ENCODE measurements at places on chromosomes 12 and 14.

GRCh38 chr12:25496098-25496587 is 56.9 kb downstream of the LMNTD1 start:
- peak; percentile 38 for DNase-seq

GRCh38 chr12:79822475-79822874 is 112.4 kb downstream of the PPP1R12A start:
- DNase-seq = no peak

DNA sequence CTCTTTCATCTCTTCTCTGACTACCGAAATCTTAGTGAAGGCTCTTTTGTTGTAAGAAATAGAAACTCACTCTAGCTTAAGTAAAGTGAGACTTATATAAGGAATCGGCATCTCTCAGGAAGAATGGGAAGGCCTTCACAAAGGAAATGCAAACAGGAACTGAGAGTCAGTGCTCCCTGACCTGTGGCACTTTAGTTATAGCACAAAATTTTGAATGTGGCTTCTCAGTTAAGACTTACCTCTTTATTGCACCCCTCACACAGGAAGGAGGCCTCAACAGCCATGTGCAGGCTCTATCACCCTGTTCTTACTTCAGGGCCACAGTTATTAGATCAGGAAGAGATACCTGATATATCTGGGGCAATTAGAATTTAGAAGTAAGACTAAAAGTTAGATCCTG is 224.7 kb upstream of the EGLN3 start:
- DNase-seq = no peak

- DNase-seq = no peak
Measured at GRCh38 chr14:76376409-76376877, 506 bp downstream of the ESRRB start.

GRCh38 chr12:71201136-71201679 is 43.4 kb upstream of the TSPAN8 start:
- DNase-seq = no peak

- DNase-seq = no peak
Measured at GRCh38 chr14:90620568-90621077, 195.6 kb downstream of the TTC7B start.

- no peak for DNase-seq
Measured at GRCh38 chr12:77559400-77560074, 271.2 kb upstream of the NAV3 start.

DNA sequence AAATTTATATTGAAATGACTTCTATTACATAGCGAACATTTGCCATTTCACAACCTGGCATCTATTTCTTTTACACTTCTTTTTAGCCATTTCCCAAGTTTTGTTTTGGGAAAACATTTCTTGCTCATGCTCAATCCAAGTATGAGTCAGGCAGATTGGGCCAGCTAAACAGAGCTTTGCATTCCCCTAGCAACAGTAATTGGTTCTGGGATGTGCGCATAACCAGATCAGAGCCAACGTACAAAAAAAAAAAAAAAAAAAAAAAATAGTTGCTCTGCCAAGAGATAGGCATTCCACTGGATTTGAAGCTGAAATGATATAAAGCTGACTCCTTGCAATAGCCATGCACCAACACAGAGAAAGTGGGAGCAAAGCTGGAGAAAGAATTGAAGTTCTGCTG is 37.5 kb downstream of the PLCZ1 start:
- DNase-seq = peak; percentile 84

- DNase-seq = peak; percentile 10
Measured at GRCh38 chr12:106359646-106360399, 2.3 kb downstream of the POLR3B start.

DNA sequence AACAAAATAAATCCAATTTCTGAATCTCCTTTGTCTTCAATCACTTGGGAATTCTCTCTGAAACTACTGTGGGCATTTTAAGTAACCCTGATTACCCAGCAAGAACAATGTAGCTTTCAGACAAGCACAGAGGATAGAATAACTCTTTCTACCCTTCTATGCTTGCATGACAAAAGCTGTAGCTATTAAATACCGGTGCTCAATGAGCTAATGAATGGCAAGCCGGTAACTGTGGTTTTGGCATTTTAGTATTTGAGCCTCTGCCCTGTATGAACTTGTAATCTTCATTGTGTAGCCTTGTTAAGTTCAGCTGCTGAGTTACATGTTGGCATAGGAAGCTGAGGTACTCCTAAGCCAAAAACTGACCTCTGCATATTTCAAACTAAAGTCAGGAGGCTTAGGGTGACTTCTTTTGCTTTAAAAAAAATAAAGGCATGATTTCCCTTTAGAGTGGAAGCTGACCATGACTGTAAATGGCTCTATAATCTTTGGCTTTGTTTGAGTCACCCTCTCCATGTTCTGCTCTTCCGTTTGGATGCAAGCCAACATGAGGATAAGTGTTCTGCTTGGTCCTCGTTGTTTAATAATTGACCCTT is 171.0 kb upstream of the HIF1A start:
- DNase-seq = peak; percentile 64

- DNase-seq = no peak
Measured at GRCh38 chr12:55074806-55075205, 51.4 kb upstream of the OR9K2 start.

DNA sequence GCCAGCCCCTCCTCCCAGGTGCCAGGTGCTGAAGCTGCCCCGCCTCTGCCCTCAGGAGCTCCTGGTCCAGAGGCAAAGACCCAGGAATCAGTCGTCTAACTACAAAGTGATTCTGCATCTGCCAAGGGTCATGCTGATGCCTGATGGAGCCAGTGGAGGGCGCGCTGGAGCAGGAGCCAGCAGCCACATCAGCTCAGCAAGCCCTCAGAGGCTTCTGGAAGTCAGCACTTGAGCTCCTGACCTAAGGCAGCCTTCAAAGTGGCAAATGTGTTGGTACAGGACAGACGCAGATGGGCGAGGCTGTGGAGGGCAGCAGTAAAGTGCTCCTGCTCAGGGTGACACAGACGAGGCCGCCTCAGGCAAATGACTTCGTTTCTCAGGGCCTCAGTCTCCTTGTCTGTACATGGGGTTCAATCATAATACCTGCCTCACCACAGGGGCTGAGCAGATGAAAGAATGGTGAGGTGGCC is 10.9 kb downstream of the C12orf43 start:
- peak; percentile 42 for DNase-seq

GRCh38 chr12:55664826-55665225 is 28.1 kb downstream of the OR10P1 start:
- DNase-seq = no peak

DNA sequence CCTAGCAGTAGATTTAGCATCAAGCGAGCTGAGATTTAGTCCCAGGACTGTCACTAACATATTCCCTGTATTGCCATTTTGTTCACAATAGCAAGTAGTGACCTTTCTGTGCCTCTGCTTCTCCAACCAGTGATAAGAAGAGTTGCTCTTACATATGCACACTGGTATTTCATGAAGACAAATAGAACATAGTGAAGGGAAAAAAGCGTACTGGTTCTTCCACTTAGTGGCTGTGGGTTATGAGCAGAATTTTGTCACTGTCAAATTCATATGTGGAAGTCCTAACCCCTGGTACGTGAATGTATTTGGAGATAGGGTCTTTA is 12.3 kb upstream of the PPFIBP1 start:
- no peak for DNase-seq

DNA sequence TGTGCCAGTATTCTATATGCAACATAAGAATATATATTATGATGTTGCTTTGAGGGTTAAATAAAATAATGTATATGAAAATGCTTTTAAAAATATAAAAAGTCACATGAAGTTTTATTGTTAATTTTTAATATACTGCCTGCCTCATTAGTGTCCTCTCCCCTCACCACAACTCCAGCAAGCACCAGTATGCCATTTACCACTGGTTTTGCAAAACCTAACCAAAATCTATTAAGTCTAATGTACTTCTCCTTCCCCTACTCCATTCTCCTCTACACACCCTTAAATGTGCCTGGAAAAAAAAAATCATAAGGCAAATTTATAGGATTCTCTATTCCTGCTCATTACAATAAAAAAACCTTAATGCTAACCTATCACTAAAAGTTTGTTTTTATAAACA is 24.0 kb upstream of the GNG2 start:
- DNase-seq = no peak

DNA sequence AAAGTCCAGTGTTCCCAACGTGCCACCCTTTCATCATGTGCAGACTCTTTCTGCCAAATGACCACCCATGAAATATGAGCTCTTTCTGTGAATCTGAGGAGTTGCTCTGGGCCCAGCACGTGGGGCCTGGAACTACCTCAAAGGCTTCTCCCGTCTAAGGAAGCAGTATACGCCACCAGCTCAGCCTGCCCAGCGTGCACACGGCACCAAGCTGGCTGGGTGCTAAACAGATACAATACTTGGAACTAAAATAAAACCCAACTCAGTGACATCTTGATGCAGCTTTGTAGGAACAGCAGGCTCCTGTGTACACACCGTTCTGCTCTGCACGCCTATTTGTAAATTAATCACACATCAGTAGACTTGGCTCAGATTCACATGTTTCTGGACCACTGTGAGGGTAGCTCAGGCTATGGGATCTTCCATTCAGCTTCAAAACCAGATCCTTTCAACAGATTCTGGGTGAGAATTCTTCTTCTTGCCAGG is 74.8 kb downstream of the ARL6IP4 start:
- no peak for DNase-seq

DNA sequence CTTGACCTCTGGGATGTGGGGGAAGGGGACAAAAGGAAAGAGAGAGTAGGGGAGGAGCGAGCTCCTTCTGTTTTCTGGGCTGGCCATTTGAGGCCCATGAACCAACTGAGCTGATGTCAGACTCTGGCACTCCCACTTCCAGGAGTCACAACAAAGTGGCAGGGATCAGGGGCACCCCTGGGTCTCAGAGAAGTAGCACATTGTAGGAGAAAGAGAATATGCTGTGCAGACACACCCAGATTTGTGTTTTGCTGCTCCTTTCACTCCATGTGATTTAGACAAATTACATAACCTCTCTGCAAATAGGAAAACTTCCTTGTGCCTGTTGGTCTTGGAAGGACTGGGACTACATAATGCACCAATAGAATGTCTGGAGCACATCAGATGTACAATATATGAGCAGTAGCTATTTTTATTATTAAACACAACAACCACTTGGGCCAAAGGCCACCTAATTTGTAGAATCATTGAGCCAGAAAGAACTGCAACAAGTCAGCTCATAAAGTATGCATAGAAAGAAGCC is 265.5 kb downstream of the ZFP36L1 start:
- peak; percentile 85 for DNase-seq

DNA sequence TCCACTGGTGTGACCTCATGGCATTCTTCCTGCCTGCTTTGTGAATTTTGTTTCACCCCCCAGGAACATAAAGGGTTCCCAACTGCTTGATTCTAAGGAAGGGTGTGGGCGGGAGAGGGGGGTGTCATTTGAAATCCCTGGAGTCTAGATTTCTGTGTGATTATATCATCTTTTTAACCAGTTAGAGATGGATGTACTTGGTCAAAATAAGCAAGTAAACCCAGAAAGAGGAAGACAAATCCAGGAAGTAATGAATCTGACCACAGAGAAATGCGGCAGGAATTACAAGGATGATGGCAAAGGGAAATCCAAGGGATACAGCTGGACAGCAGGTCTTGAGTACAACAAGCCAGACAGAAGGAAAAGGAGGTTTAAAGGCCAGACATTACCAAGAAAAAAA is 38.9 kb downstream of the DMAC2L start:
- peak; percentile 82 for DNase-seq

GRCh38 chr12:127296591-127296990 is 970.4 kb upstream of the TMEM132C start:
- no peak for DNase-seq

DNA sequence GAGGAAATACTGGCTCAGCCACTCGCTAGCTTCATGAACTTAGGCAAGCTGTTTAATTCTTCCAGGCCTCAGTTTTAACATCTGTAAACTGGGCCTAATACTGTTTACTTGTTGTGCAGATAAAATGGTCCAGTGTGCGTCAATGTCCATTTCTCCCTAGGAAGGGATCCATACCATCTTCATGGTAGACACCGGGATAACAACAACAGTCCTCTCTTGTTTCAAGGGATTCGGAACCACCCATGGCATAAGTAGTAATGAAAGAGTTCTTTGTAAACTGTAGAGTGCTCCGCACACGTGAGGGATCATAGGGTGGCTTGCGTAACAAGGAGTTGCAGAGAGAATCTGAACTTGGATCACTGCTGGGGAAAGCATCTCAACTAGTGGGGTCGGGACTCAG is 17.3 kb upstream of the CHGA start:
- DNase-seq = no peak

DNA sequence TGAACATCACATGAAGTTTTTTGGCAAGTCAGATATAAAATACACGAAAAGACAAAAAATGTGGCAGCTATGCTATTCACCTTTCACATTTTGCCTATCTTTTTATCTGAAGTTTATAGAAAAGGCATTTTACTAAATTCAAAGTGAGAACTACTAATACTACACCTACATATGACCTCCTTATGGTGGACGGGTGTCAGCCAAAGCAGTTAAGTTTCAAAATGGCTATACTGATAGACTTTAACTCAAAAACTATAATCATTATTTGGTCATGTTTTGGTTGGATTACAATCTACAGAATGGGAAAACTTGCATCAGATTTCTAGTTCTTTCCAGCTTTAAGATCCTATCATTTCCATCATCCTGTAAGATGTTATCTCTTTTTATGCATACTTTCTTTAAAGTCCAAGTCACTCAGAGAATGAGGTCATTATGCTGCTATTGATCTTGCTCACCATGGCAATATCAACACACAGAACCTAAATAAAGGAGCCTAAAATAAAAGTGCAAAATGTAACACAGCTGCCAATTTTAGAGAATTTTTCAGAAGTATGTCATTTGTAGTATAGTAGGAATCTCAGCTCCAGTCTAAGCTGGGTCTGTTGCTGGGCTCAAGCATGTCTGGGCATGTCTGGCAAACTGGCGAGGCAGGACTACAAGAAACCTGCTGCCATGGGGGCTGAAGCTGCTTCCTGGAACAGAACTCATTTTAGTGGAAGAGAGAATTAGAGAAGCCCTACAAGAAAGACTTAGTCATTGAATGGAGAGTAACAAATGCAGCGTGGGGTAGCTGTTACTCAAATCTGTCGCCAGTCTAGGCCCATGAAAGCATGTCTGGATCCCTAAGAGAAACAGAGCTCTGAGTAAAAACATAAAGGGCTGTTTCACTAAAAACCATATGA is 7.6 kb upstream of the AEBP2 start:
- peak; percentile 55 for DNase-seq

GRCh38 chr14:105355850-105356604 is 41.5 kb downstream of the PACS2 start:
- no peak for DNase-seq
